ENCODE measurements at places on chromosomes 1 and 21. TPM values are rescaled to one million over a fixed set of nuclear protein-coding genes. Genes with fewer than 3 reads are reported as not detected.
A peak's percentile ranks its signal among the peaks of the same experiment; 100 is the strongest.

- H3K36me3 ChIP-seq = no peaks in the 10 kb centered on the region
- no peak overlapping the region for H3K27ac ChIP-seq
- no peaks in the 10 kb centered on the region for H3K27me3 ChIP-seq
- no peak for DNase-seq
- no peak overlapping the region for H3K4me3 ChIP-seq
Observed at GRCh38 chr1:233061265-233061664, 110.9 kb downstream of the NTPCR start.

GRCh38 chr1:157849229-157849875, 7.7 kb upstream of the CD5L start:
- H3K27ac ChIP-seq = no peak overlapping the region
- H3K4me3 ChIP-seq = no peak overlapping the region
- no peaks in the 10 kb centered on the region for H3K27me3 ChIP-seq
- no peaks in the 10 kb centered on the region for H3K4me1 ChIP-seq
- no peak for DNase-seq
- no peaks in the 10 kb centered on the region for H3K36me3 ChIP-seq

GRCh38 chr1:180167721-180168467, 13.2 kb downstream of the QSOX1 start:
- H3K4me3 ChIP-seq = no peak overlapping the region
- no peaks in the 10 kb centered on the region for H3K27me3 ChIP-seq
- DNase-seq = peak; percentile 94
- H3K4me1 ChIP-seq = peaks cover 26% of the 10 kb centered on the region
- peak overlapping the region; percentile 86 for H3K27ac ChIP-seq

DNA sequence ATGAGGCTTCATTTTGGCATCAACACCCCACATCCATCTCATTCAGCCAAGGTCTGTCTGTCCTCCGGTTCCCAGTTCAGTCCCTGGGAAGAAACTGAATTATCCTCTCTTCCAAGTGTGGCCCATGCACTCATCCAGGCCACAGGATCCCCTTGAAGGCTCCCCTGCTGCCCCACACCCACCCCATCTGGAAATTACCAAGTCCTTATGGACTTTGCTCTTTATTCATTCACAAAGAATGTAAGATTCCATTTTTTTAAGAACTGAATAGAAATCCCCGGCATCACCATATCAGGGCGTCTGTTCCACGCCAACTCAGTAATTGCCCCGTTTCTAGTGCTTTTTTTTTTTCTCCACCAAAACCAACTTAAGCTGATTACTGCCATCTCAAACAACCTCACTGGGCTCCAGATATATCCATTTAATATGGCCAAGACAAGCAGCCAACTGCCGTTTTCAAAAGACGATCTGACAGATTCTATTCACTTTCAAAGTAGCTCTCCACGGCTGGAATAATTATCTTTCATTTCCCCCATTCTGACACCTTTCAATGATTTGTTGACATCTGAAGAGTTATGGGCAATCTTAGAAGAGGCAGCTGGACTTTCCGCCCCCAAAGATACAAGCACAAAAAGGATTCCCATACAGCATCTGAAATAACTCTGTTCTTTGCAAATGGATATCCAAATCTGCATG, 55.9 kb downstream of the OLIG1 start:
- H3K27ac ChIP-seq = no peak overlapping the region
- H3K27me3 ChIP-seq = no peaks in the 10 kb centered on the region
- H3K4me1 ChIP-seq = no peaks in the 10 kb centered on the region
- no peak overlapping the region for H3K4me3 ChIP-seq

Gene PTGFR
- 0.35 TPM for total RNA-seq

Gene FAM3B
- 0.35 TPM for total RNA-seq

Gene UBASH3A
- 1.5 TPM for total RNA-seq
